ENCODE measurements at places on chromosomes 7 and 10.

DNA sequence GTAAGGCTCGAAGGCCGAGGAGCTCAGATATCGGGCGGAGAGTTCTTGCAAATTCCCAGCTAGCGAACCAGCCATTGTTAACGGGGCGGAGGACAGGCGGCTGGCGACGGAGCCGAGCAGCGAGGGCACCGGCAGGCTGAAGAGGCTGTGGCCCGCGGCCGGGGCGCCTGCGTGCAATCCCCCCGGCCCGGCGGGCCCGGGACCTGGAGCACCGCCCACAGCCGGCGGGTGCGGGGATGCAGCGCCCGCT lies 4.1 kb downstream of the VAX1 start:
- no peak for DNase-seq

GRCh38 chr7:153473185-153473584 lies 579.0 kb upstream of the DPP6 start:
- DNase-seq, result no peak

- no peak for DNase-seq
These were observed 73.7 kb upstream of the BAIAP2L1 start for GRCh38 chr7:98474558-98474957.

DNA sequence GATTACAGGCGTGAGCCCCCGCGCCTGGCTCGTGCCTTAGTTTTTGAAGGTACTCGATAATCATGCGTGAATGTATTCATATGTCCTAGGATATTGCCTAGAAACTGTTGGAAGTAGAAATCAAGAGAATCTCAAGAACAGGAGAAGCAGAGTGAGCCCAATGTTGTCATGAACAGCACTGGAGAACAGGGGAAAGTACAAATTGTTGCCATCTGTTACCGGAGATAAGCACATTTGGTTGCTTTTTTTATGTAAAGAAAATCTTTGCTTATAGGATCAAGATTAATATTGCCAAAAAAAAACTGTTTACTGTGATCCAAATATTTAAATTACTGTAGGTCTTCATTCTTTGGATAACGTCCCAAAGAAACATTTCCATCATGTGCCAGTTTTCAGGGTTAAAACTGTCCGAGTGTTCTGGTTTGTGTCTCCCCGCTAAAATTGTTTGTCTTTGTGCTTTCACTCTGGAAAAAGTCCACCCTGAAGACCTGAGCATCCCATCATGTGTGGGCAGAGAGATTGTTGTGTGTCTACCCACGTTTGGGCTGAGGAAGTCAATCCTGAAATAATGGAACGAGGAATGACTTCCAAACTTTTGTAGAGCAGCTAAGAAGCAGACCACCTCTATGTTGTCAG lies 95.7 kb upstream of the CELF2 start:
- no peak for DNase-seq
